Right renal cortex interstitium (tissue), 3 donors: ENCODE measurements at places on chromosomes 5 and 9.

GRCh38 chr9:27086818-27087680 is 22.0 kb upstream of the TEK start:
- DNase-seq: no peak

DNA sequence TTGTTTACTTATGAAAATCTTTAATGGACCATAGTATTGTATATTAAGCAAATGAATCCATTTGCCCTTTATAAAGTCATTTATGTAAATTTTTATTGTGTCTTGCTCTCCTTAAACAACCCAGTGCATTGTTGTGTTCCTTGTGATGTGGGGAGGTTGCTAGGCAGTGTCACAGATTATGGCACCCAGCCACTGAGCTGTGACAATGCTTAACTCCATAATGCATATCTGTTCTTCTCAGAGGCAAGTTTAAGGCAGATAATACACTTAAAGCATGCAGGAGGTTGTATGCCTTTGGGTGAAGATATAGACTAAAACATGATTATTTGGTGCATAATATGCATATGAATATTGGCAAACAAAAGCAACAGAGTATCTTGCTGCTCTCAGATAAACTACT is 269.6 kb upstream of the RIOK2 start:
- DNase-seq: peak; percentile 13

GRCh38 chr5:98911280-98912040 is 17.3 kb downstream of the CHD1 start:
- DNase-seq: no peak

GRCh38 chr5:139212486-139212885 is 14.3 kb upstream of the SIL1 start:
- no peak for DNase-seq

DNA sequence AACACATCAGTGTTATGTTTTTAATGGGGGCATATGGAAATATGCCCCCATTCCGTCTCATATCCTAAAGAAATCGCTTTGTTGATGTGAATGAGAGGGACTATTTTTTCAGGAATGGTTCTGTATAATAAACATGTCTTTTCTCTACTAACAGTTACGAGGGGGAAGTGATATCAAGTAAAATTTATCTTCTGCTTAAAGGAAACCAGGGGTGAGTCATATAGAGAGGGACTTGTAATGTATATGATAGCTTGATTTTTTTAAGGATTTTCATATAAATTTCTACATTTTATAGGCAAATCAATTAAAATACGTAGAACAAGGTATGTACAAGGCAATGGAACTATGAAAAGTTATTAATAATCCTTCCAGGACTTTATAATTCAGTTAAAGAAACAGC is 207.1 kb downstream of the SEMA5A start:
- DNase-seq: no peak

DNA sequence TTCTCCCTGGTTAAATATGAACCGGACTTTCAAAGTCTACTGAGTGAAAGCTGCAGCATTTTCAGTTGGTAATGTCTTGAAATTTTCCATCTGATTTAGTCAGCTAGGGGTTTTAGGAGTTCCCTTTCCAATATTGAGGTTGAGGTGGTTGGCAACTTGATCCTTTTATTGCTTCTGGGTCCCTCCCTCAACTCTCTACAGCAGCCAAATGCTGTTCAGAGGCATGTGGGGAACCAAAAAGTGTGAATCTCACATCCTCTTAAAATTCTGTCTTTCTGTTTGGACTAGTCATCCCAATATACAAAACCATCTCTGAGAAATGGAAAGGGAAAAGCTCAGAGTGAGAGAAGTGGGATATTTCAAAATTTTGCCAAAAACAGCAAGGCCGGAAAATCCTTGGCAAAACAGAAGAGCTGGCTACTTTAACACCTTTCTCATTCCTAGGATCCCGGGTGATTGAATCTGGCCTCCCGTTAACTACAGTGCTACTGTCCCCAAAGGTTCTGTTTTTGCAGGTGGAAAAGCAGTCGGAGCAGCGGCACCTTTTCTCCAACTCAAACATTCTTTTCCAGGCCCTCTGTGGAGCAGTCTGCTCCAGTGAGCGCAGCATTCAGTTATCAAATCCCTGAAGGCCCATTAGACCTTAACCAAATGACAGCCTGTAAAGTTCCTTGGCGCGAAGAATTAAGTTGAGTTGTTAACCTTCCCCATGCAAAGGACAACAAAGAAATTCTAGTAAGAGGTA is 345.9 kb upstream of the NUDT12 start:
- DNase-seq: no peak

DNA sequence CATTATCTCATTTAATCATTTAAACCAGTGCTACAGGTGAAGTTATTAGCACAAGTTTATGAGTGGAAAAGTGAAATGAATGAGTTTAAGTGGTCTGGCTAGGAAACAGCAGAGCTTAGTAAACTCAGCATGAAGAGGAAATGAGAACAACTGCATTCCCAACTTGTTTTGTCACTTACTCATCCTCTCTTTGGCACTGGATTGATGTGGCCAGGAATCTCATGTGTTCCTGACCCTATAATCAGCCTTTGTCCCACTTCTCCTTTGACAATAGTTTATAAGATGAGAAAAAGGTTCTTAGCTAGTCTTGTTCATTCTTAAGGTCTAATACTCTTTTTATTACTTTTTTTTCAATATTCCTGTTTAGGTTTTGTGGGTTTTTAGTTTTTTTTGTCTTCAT is 559.2 kb upstream of the TLE4 start:
- no peak for DNase-seq

GRCh38 chr5:15789642-15790041 is 289.7 kb downstream of the FBXL7 start:
- no peak for DNase-seq

- DNase-seq: no peak
Observed at GRCh38 chr9:128636024-128636390, 20.6 kb downstream of the DYNC2I2 start.

GRCh38 chr9:71604197-71605063 is 163.9 kb downstream of the CEMIP2 start:
- peak; percentile 39 for DNase-seq

GRCh38 chr5:33049842-33050241 is 338.7 kb downstream of the NPR3 start:
- no peak for DNase-seq

- no peak for DNase-seq
Observed at GRCh38 chr5:22258139-22258538, 595.0 kb downstream of the CDH12 start.

GRCh38 chr5:41406424-41406823 is 104.0 kb downstream of the PLCXD3 start:
- no peak for DNase-seq

DNA sequence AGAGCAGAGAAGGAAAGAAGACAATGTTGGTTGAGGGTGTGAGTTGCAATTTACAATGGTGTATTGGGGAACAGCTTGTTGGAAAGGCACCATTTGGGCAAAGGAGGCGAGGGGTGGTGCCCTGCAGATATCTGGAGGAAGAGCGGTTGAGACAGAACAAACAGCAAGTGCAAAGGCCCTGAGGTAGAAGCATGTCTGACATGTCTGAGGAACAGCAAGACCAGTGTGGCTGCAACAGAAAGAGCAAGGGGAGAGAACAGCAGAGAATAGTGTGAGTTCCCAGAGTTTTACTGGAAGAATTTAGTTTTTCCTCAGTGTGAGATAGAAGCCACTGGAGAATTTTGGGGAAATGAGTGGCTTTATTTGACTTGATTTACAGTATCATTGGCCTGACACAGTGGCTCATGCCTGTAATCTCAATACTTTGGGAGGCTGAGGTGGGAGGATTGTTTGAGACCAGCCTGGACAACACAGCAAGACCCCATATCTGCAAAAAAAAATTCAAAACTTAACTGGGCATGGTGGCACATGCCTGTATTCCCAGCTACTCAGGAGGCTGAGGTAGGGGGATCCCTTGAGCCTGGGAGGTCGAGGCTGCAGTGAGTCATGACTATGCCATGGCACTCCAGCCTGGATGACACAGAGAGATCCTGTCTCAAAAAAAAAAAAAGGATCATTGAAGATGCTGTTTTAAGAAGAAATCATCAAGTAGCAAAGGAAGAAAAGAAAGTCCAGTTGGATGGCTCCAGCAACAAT is 13.6 kb downstream of the CMBL start:
- no peak for DNase-seq

DNA sequence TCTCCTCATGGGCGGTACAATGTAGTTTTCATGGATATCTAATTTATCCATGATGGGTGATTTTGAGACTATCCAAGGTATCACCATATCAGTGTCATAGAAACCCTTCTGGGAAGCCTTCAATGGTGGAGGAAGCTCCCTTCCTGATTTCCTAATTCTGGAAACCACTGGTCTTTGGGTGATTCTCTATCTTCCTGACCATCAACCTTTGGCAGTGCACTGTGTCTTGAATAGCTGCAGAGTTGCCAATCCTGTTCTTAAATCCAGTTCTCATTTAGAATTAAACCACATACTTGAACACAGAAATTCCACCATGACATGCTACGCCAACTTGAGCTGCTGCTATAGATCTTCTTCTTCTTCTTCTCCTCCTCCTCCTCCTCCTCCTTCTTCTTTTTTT is 161.7 kb upstream of the KLF9 start:
- no peak for DNase-seq

DNA sequence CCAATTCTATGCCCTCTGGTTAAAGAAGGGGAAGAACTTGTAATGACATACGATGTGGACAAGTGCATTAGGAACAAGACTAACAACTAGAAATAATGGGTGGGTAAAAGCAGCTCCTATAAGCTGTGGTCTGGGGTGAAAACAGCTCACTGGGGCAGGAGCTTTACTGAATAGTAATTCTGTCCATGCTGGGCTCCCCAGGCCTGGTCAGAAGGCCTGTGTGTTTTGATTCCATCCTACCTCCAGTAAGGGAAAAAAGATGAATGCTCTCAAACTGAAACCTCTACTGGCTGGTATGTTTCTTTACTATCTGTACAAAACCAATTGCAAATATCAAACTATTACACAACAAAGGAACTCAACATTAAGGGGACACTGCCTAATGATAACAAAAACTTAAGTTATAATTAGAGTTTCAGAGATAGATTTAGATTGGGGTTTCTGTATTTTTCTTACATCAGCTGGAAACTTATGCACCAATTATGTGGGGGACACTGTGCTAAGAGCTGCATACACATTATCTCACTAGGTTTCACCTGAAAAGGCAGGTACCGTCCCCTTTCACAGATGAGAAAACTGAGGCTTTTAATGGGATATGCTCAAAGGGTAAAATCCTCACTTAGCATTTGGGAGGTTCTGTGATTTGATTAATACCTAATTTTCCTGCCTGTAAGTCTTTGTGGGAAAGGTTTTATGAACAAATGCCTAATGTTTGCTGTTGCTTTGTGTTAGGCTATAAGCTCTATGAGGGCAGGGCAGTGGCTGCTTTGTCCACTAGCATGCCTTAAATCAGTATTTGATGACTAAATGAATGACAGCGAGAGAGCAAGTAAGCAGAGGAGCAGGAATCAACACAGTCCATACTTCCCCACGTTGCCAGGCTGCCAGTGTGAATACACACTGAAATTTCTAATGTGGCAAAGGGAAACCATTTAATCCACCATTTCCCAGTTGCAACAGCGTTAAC is 53.6 kb downstream of the ELL2 start:
- no peak for DNase-seq

DNA sequence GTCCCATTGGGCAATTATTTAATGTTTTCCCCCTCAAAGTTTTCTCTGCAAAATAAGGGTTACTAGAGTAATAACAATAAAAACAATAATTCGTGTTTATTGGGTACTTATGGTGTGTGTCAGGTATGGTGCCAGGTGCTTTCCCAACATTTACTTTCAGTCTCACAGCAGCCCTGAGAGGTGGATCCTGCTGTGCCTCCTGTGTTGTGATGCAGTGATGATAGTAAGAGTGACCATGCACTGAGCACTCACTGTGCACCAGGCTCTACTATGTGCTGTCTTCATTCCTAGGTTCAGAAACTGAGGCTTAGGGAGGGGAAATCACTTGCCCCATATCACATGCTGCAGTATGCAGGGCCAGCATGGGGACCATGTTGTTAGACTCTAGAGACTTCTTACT is 15.5 kb downstream of the OTULINL start:
- DNase-seq: no peak

- DNase-seq: no peak
Observed at GRCh38 chr9:19156026-19156474, 28.8 kb upstream of the PLIN2 start.

DNA sequence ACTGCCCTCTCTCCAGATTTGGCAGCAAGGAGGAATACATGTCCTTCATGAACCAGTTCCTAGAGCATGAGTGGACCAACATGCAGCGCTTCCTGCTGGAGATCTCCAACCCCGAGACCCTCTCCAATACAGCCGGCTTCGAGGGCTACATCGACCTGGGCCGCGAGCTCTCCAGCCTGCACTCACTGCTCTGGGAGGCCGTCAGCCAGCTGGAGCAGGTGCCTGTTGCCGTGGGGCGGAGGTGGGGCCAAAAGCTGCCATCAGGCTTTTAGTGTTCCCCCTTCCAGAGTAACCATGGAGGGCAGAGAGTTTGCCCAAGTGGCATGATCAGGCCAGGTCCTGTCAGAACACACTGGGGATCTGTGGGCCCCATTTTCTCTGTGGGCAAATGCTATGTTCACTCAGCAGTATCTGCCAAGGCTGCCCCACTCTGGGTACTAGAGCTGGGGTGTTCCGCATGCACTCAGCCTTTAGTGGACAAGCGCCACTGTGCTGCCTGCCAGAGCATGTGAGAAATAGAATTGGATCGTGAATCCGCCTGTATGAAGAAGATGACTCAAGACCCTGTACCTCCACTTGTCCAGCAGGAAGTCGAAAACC is 117.1 kb downstream of the DAB2IP start:
- no peak for DNase-seq

DNA sequence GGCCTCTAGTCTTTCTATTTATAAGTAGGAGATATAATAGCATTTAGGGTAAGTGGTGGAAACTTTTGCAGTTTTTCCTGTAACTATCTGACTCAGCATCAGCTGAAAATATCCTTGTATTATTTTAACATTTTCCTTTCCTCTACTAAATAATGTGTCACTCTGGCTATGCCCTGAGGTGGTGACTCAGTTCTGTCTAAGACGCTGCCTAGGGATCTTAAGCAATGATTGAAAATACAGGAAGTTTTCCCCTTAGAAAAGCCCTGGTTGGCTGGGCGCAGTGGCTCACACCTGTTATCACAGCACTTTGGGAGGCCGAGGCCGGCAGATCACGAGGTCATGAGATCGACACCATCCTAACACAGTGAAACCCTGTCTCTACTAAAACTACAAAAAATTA is 9.3 kb upstream of the EDIL3 start:
- DNase-seq: no peak

DNA sequence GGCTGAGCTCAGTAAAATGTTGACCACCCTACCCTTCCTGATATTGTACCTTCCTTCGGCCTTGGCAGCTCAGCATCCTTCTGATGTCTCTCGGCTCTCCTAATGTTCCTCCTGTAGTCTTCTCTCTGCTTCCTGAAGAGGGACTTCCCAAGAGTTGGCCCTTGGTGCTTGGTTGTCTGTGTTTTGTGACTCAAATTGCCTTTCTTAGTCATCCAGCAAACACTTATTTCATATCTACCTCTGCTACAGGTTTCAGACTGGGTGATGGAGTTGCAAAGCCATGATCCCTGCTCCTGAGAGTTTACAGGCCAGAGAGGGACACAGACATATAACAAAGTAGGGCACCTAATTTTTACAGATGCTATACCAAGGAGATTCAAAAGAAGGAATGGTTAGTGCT is 70.1 kb downstream of the SV2C start:
- DNase-seq: no peak

- DNase-seq: no peak
Observed at GRCh38 chr9:91958174-91958573, 8.1 kb upstream of the ROR2 start.
